ENCODE measurements at places on chromosomes 16 and 17. TPM values are rescaled to one million over a fixed set of nuclear protein-coding genes. Genes with fewer than 3 reads are reported as not detected.

MT1A gene
- 0.28 TPM for total RNA-seq

SCNN1G gene
- not detected for total RNA-seq

RAB26 gene
- 0.71 TPM for total RNA-seq

TMEM88 gene
- 0.14 TPM for total RNA-seq

PHF12 gene
- total RNA-seq = 11.7 TPM

NME2 gene
- 811 TPM for total RNA-seq
